SW480 (cell line): ENCODE measurements at places on chromosomes 2 and 18.

DNA sequence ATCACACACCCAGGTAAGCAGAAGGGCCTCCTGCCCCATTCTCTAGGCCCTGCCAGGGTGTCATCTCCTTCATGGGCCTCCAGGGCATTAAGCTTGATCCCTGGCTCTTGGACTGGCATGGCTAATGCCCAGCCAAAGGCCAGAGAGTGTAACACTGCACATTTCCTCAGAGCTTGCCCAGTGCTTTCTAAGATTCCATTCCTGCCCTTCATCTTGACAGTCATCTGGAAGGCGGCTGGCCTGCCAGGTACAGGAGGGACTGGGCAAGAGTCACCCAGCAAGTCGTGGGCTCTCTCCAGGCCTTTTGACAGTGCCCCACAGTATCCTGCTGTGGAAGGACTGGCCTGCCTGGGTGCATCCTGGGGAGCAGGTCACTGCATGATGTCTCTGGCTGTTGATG is 268.9 kb downstream of the HAUS1 start:
- DNase-seq: no peak

DNA sequence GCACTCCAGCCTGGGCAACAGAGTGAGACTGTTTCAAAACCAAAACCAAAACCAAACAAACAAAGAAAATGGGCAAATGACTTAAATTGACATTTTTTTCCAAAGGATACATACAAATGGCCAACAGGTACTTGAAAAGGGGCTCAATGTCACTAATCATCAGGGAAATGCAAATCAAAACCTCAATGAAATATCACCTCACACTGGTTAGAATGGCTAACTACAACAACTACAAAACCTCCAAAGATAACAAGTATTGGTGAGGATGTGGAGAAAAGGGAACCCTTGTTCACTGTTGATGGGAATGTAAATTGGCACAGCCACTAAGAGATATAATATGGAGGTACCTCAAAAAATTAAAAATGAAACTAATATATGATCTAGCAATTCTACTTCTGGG is 213.2 kb upstream of the HS6ST1 start:
- peak; percentile 8 for DNase-seq

DNA sequence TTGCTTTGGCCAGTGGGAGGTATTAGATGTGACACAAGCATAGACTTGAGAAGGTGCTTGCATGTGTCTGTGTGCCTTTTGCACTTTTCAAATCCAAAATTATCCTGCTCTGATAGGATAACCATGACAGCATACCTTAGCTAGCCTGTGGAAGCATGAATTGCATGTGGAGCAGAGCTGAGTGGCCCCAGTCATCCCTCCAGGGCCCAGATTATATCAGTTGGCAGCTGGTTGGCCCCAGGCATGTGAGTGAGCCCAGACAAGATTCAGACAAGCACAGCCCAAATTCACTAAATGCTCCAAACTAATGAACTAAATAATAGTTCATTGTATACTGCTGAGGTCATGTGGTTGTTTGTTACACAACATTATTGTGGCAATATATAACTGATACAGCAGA is 18.8 kb downstream of the TACR1 start:
- no peak for DNase-seq

GRCh38 chr2:157231476-157231875 is 26.0 kb upstream of the GALNT5 start:
- no peak for DNase-seq

DNA sequence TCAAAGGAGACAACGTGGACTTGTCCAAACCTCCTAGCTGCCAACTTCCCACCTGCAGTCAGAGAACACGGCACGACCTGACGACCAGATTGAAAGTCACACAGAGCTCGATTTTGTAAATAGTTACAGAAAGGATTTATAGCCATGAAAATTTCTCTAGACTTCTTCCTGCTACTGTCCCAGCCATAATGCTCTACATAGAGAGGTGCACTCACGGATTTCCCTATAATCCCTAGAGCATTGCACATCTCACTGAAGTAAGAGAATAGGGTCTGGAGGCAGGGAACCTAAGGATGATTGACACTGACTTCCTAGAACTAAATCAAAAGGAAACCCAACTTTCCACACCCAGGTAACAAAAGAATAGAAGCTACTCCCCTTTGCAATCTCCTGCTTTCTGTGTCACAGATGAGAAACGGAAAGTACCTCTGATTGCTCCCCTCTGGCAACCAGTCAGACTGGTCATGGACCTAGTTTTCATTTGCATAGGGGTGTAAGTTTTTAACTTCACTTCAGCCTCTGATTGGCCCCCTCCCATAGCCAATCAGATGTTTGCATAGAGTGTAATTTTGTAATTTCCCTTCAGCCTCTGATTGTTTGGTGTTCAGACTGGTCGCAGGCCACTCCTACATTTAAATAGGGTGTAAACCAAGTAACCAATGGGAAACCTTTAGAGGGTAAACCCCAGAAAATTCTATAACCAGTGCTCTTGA is 58.6 kb upstream of the FBXO11 start:
- DNase-seq: no peak

DNA sequence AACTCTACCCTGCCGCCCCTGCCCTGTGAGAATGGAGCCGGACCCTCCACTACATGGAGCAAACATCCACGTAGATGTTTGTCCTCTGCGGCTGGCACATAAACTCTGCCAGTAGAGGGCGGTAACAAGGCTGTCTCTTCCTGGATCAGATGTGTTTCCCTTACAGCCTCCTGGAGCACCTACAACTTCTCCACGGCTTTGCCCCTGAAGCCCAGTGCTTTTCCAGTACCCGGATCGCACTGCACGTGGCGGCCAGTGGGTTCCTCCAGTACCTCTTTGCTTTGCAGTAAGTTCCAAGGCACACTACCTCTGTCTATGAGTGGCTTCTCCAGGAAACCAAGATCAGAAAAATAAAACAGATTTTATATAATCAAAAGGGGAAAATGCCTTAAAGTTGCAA is 651.3 kb downstream of the DCDC2C start:
- DNase-seq: peak; percentile 11

DNA sequence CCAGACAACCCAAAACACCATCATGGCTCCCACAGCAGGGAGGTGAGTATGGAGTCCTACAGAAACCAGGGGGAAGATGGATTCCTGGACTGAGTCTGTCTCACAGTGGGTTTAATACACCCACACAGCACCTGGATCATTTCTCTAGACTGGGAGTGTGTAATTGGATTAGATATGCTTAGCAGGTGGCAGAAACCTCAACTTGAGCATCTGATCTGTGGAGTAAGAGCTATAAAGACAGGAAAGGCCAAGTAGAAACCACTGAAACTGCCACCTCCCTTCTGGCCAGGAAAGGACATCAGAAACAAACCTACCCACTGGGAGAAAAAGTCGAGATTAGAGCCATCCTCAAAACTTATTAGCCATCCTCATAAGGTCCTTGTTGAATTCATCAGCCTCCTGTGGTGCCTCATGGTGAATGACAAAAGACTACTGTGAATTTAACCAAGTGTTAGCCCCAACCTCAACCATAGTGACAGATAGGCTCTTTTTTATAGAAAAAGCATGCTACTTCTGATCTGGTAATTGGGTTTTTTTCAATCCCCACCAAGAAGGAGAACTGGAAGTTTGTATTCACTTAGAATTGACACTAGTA is 28.1 kb upstream of the CHST9 start:
- DNase-seq: no peak

- DNase-seq: no peak
These were observed 16.4 kb downstream of the ALPK2 start for GRCh38 chr18:58612315-58613055.

GRCh38 chr2:40228310-40228709 is 223.6 kb downstream of the SLC8A1 start:
- DNase-seq: no peak

DNA sequence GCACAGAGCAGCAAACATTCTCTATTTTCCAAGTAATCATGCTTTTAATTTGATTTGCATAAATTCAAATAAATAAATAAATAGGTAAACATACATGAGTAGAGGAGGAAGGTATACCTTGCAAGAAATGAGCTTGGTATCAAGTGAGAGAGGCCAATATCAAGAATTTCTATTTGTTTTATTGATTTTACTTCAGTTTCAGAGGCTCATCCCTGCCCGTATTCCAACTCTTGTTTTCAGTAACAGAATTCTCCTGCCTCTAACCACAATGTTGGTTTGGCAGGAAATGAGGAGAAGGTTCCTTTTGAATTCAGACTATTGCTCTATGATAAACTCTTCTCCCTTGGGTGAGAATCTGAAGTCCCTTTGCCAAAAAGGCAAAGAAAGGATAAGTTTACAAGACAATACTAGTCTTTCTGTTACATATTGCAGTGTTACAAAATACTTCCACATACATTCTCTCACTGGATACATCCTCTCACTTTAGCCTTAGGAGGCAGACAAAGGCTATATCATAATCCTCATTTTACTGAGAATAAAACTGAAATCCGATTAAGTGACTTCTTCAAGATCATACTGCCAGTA is 68.3 kb upstream of the ZNF397 start:
- DNase-seq: no peak

DNA sequence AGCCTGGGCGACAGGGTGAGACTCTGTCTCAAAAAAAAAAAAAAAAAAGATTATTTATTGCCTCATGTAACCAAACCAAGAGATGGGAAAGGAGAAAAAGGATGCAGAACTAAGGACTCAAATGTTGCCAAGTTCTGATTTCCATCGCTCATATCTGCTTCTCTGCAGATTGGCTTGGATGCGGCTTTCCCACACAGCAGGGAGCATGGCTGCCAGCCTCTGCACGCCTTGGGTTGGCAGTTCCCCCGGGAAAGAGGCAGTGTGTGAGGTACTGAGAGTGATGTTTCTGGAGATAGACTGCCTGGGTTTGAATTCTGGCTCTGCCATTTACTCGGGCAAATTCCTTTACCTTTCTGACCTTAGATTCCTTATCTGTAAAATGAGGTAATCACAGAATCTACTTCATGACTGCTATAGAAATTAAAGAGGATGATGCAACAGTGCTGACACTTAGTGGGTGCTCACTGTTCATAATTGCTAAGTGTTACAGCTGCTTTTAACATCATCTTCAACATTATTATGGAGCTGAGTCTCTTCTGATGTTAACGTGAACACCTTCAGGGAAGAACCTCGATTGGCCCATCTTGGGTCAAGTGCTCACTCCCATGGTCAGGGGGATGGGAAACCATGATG is 68.8 kb downstream of the ACAA2 start:
- DNase-seq: no peak

DNA sequence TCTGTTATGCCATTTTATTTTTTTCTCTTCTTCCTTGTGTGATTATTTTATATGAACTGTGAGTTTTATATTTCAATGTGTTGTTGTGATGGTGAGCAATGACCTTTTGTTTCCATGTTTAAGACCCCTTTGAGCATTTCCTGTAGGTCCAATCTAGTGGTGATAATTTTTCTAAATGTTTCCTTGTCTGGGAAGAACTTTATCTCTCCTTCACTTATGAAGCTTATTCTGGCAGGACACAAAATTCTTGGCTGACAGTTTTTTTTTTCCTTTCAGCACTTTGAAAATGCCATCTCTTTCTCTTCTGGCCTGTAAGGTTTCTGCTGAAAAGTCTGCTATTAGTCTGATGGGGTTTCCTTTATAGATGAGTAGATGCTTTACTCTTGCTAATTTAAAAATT is 53.2 kb downstream of the G6PC2 start:
- DNase-seq: no peak

DNA sequence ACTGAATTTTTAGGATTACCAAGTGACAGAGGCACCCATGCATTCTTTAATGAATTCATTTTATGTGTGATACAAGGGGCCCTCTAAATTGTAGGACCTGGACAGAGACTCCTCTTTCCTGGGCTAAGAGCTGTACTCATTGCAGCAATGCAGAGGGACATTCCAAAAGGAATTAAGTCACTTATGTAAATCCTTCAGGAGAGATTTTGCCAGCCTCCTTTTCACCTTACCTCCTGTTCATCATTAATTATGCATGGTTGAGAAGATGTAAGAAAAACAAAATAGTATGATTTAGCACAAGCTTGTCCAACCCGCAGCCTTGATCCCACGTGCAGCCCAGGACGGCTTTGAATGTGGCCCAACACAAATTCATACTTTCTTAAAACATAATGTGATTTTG is 84.5 kb upstream of the TANK start:
- no peak for DNase-seq

GRCh38 chr2:67854798-67855197 is 208.0 kb downstream of the C1D start:
- no peak for DNase-seq

GRCh38 chr2:179825494-179825893 is 35.9 kb downstream of the ZNF385B start:
- no peak for DNase-seq

GRCh38 chr2:84880645-84881521 is at the start of gene TRABD2A:
TRABD2A (minus strand) TSS chr2:84881084; CDS start chr2:84881039, 45 bp downstream.
- peak; percentile 51 for DNase-seq

GRCh38 chr2:171878481-171878993 is 15.5 kb downstream of the SLC25A12 start:
- no peak for DNase-seq

- DNase-seq: no peak
These were observed 857 bp upstream of the NEUROD1 start for GRCh38 chr2:181680937-181681811.

DNA sequence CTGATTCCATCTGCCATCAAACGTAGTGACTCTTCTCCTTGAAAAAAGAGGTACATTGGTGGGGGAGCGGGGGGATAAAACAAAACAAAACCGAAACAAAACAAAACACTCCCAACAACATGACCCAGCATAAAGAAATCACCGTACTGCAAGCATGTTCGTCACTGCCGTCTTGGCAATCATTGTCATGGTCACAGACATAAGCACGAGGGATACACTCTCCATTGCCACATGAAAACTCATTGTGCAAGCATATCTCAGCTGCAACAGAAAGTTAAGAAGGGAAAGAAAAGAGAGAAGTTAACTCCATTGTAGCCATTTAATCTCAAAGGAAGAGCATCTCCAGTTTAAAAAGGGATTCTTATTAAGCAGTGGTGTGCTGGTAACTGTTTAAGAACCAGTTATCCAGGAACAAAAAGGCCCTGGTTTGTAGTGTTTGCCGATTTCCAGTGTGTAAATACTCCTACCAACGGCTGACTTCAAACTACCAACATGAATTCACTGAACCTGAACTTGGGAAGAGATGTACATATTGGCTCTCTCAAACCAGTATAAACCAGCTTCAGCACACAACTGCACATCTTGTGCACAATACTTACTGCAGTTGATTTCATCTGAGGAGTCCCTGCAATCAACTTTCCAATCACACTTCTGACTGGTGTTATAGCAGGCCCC is 68.2 kb downstream of the LRP2 start:
- no peak for DNase-seq

DNA sequence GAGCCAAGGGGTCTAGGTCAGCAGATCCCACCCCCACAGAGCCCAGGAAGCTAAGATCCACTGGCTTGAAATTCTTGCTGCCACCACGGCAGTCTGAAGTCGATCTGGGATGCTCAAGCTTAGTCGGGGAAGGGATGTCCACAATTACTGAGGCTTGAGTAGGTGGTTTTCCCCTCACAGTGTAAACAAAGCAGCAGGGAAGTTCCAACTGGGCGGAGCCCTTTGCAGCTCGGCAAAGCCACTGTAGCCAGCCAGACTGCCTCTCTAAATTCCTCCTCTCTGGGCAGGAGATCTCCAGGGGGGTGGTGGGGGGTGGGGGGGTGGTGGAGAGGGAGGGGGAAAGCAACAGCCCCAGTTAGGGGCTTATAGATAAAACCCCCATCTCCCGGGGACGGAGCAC is 419.5 kb downstream of the NUP35 start:
- no peak for DNase-seq

- DNase-seq: no peak
These were observed 2.0 kb downstream of the BCL2 start for GRCh38 chr18:63317556-63317946.

- DNase-seq: peak; percentile 25
These were observed 37.0 kb downstream of the KLHL14 start for GRCh38 chr18:32735781-32736180.
